SK-N-DZ (cell line): ENCODE measurements at places on chromosomes 5 and 9.

- DNase-seq: no peak
Measured at GRCh38 chr5:40877371-40877988, 31.8 kb upstream of the C7 start.

DNA sequence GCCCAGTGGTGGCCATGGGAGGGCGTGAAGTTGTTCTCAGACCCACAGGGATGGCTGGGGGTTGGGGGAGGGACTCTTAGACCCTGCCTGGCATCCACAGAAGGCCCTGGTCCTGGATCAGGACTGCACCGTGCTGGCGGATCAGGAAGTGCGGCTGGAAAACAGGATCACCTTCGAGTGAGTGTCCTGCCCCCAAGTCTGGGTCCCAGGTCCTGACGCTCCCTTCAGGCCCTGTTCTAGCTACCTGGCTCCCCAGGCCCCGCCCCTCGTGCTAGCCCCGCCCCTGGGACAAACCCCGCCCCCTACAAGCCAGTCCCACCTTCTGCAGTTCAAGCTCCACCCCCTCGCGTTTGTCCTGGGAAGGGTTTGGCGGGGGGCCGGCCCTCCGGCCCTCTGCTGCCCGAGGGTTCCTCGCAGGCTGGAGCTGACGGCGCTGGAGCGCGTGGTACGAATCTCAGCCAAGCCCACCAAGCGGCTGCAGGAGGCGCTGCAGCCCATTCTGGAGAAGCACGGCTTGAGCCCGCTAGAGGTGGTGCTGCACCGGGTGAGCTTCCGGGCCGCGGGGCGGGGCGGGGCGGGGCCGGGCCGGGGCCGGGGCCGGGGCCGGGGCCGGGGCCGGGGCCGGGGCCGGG lies 12.9 kb downstream of the RGS14 start:
- DNase-seq: peak; percentile 73

DNA sequence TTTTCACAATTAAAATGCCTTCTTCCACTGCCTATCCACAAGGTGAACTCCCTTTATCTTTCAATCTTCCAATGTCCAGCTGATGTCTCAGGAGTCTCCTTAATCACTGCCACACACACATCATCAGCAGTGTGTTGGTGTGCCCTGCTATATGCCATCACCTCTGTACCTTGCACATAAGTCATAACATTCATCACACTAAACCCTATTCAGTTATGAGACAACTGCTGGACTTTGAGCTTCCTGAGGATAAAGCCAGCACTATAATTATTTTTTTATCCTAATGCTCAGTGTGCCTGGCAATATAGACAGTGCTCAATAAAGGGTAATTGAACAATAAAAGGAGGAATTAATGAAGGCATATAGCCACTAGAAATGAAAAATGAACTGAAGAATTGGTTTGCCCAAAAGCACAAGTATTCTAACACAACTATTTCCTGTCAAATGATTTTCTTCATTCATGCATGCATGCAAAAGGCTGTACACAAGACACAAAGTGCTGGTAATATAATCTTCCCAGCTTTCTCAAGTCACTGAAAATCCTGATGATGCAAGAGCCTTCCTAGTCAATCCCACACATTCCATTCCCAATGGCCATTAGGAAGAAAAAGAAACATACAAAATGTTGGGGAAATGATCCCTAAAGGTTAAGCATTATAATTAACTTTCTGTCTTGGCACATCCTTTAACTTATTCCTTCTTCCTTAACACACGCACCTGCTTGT lies 32.4 kb downstream of the LPAR1 start:
- DNase-seq: no peak

- no peak for DNase-seq
Measured at GRCh38 chr9:33159777-33160127, 7.4 kb downstream of the B4GALT1 start.

DNA sequence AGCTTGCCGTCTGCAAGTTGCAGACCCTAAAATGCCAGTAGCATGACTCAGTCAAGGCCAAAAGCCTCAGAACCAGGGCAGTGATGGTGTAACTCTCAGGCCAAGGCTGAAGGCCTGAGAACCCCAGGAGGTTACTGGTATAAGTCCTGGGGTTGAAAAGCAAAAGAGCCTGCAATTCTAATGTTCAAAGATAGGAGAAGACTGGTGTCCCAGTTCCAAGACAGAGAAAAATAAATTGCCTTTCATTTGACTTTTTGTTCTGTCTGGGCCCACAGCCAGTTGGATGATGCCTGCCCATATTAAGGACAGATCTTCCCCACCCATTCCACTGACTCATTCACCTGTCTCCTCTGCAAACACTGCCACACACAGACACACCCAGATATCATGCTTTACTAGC lies 673.2 kb downstream of the CDH18 start:
- DNase-seq: no peak

DNA sequence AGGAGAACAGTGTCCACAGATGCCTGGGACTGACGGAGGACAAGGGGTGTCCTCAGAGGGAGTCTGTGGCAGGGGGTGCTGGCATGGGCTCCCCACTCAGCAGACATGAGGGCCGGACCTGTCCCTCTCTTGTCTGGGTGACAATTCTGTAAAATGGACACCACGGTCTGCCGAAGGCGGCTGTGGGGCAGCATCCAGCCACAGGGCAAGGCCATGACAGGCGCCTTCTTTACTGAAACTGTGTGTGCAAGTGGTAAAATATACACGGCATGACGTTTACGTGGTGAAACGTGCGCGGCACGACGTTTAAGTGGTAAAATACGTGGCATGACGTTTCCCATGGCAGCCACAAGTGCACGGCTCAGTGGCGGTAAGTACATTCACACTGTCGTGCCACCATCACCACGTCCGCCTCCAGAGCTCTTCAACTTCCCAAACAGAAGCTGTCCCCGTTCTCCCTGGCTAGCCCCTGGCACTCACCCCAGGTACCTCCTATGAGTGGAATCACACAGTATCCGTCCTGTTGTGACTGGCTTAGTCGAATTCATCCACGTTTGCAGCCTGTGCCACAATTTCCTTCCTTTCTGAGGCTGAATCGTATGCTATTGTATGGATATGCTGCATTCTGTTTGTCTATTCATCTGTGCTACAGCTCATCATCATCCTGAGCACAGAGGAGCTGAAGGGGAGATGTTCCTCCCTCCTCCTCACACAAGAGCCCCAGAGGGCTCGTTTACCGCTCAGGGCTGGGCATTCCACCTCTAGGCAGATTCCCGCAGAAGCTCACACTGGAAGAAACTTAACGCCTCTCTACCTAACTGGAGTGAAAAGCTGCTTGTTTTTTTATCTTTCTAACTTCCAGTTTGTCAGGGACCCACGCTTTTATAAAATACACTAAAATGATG lies 52.5 kb downstream of the COL23A1 start:
- DNase-seq: no peak

GRCh38 chr9:72524820-72525540 lies 3.6 kb downstream of the TMC1 start:
- no peak for DNase-seq

DNA sequence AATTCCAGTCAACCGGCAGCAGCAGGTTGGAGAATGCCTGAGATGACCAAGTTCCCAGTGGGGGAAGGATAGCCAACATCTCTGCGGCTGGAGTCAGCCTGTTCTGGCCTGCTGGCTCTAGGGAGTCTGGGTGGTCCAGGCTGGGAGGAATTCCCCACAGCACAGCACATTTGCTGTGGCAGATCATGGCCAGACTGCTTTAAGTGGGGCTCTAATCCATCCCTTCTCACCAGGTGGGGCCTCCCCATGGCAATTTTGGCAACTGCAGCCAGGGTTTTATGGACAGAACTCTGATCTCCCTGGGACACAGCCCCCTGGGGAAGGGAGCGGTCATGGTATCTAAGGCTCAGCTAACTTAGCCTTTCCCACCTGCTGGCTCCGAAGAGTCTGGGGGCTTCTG lies 226.1 kb downstream of the DTWD2 start:
- DNase-seq: no peak

DNA sequence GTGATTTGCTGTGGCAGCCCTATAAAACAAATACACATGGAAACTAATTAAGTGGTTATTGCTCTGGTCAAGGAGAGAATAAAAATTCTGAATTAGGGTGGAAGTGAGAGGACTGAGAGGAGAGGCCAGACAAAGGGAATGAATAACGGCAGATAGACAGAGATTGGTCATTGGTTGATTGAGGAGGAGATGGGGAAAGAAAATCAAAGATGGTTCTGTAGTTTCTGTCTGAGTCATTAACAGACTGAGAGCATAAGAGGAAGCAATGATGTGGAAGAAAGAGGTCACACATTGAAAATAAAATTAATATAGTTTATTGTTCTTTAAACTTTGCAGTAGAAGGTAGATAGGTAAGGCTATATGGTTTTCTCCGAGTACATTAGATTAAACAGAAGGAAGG lies 469.8 kb downstream of the ACTL7B start:
- no peak for DNase-seq

- no peak for DNase-seq
Measured at GRCh38 chr5:73232266-73233041, 59.5 kb downstream of the TMEM174 start.

GRCh38 chr5:37437711-37438110 lies 58.6 kb downstream of the WDR70 start:
- no peak for DNase-seq

GRCh38 chr9:82376677-82377232 lies 388.2 kb downstream of the SPATA31D1 start:
- no peak for DNase-seq

DNA sequence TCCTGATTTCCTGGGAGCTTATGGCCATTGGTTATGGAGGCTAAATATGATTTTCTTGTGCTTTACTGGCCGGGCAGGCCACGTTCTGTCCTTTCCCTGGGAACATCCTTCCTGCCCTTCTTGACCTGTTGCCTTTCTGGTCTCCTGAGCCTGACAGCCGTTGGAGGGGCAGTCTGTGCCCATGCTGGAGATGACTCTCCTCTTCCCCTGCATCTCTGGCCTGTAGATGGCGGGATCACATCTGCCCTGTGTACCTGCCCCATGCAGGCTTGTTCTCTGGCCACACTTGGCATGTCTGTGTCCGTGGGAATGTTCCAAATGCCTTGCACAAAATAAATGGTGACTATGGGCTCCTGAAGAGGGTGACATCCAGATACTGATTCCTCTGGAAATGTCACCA lies 253.1 kb upstream of the IRX4 start:
- DNase-seq: no peak

- no peak for DNase-seq
Measured at GRCh38 chr5:37448941-37449340, 69.8 kb downstream of the WDR70 start.

DNA sequence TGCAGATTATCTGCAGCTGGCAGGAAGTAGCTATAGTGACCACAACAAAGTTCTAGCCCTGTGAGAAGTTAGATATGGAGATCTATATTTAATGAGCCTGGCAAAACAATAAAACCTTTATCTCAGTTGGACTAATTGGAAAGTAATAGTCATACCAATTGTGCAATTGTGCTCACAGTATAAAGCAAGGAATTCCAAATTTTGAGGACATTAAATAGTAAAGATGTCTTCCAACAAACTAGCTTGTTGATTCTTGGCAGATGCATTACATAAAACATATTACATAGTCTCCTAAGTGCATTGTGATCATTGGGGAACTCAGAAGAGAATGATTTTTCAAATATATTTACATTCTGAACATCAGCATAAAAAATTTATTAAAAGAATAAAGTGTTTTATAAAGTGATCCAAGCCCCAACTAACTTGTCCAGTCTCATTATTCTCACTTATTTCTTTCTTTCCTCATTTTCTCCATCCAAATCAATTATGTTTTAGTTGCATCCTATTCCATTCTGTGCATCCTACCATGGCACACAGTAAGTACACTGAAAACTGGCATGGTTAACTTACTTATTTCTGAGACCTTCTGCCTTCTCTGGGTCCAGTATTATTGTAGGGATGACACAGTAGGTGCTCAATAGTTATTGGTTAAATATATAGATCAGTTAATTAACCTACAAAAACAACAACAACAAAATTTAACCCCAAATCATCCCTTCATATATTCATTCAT lies 977.2 kb upstream of the NUDT12 start:
- no peak for DNase-seq

DNA sequence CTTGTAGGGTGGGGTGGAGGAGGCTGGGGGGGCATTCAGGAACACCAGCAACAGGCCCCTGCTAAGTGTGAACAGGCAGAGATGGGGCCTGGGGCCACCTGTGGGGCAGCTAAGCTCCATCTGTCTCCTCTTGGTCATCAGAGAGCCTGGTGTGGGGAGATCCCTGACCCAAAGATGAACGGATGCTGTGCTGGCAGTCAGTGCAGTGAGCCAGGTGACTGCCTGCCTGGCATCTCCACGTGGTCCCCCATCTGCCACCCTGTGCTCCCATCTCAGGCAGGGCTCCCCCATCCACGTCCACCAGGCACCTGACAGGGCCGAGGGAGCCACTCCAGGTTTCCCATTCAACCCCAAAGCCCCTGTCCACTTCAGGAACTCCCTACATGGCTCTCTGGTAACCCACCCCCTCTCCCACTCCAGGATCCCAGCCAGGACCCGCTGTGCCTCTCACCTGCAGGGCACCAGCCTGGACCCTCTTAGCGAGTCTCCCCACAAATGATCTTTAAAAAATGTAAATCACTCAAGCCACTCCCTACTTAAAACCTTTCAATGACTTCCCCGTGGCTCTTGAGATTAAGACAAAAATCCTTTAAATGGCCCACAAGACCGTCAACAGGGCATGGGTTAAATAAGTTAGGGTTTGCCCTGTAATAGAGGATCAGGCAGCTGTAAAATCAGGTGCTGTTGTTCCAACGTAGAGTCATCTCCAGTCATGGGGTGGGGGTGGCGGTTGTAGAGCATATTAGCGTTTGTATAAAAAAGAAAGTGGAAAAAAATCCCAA lies 60.8 kb downstream of the LMX1B start:
- no peak for DNase-seq

DNA sequence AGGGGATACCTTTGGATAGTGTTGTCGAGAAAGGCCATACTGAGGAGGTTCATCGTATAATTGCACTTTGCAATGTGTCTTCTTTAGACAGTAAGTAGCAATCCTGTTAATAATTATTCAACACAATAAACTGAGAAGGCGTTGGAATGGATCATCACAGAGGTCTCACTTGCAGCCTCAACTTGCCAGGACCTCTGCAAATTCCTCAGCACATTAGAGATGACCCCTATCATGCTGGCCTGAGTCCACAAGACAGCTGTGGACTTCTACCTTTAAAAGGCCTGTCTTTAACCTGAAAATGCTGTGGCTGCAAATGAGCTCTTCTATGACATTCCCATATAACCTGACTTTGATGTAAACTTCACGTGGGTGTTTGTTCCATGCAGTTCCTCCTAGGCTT lies 14.1 kb downstream of the SH3TC2 start:
- no peak for DNase-seq

GRCh38 chr9:107770716-107771115 lies 281.1 kb upstream of the KLF4 start:
- no peak for DNase-seq

GRCh38 chr5:1772634-1773033 lies 27.0 kb downstream of the MRPL36 start:
- peak; percentile 62 for DNase-seq

- DNase-seq: no peak
Measured at GRCh38 chr9:137333016-137333671, 31.1 kb upstream of the NRARP start.

GRCh38 chr5:39117401-39117800 lies 43.2 kb upstream of the RICTOR start:
- peak; percentile 15 for DNase-seq

- DNase-seq: no peak
Measured at GRCh38 chr9:129513282-129513681, 107.6 kb downstream of the C9orf50 start.

GRCh38 chr5:135834639-135835529 lies at the start of gene SLC25A48:
TSS of gene SLC25A48 (plus strand) at chr5:135834663. CDS start at chr5:135834848, 185 bp downstream.
- DNase-seq: peak; percentile 47

GRCh38 chr5:134609232-134609851 lies 23.3 kb downstream of the SAR1B start:
- no peak for DNase-seq

GRCh38 chr5:154276973-154277331 lies 86.4 kb downstream of the GALNT10 start:
- no peak for DNase-seq
